ENCODE measurements at places on chromosomes 5 and 9. TPM values are rescaled to one million over a fixed set of nuclear protein-coding genes. Genes with fewer than 3 reads are reported as not detected.

- H3K36me3 ChIP-seq = no peaks in the 10 kb centered on the region
- H3K27ac ChIP-seq = no peak overlapping the region
- H3K4me3 ChIP-seq = no peak overlapping the region
- H3K4me1 ChIP-seq = peaks cover 9% of the 10 kb centered on the region
- no peak for DNase-seq
- H3K27me3 ChIP-seq = no peaks in the 10 kb centered on the region
Observed at GRCh38 chr5:149572576-149573231, 8.6 kb upstream of the ARHGEF37 start.

GRCh38 chr5:65248896-65249295, 232.8 kb downstream of the ADAMTS6 start:
- DNase-seq = no peak
- no peaks in the 10 kb centered on the region for H3K36me3 ChIP-seq
- no peaks in the 10 kb centered on the region for H3K4me1 ChIP-seq
- H3K27ac ChIP-seq = no peak overlapping the region
- H3K4me3 ChIP-seq = no peak overlapping the region
- no peaks in the 10 kb centered on the region for H3K27me3 ChIP-seq

DNA sequence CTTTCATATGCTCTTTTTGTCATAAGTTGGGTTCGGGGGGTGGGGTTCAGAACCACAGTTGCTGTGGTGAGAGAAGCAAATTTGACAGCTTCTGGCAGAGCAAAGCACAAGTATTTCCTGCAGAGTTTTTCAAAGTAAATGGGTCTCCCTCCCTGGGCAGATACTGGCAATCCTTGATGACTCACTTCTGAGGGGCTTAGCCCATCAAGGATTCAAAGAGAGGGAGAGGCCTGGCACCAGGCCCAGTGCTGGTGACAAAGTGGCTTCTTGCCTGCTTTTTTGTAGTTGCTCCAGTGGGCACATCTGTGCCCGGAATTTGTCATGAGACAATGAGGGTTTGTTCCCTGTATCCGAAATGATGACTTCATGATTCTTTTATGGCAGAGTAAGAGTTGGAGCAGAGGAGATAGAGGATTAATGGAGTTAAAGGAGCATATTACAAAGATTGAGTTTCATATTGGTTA, 46.6 kb upstream of the TNC start:
- H3K36me3 ChIP-seq = no peaks in the 10 kb centered on the region
- H3K4me1 ChIP-seq = no peaks in the 10 kb centered on the region
- H3K4me3 ChIP-seq = no peak overlapping the region

The TXNDC8 gene
- total RNA-seq = not detected

The DND1 gene
- total RNA-seq = 5.0 TPM

DNA sequence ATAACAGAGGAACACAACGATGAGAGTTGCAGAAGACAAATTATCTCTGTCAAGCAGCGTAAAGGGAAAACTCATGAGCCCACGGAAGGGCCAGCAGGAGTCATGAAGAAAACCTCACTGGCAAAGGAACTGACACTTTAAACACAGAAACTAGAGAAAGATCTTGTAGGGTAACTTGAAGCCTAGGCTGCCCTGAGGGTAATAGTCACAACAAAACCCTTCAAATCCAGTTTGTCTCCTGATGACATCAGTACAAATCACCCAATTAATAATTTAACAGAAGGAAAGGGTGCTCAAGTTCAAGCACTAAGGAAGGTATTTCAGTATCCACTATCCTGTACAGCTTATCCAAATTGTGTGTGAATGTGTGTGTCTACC, 549.1 kb downstream of the MTRR start:
- H3K27ac ChIP-seq = no peak overlapping the region
- H3K27me3 ChIP-seq = no peaks in the 10 kb centered on the region
- no peaks in the 10 kb centered on the region for H3K4me1 ChIP-seq
- H3K36me3 ChIP-seq = no peaks in the 10 kb centered on the region
- no peak for DNase-seq

GRCh38 chr9:2180154-2180553, 165.0 kb downstream of the SMARCA2 start:
- H3K4me3 ChIP-seq = no peak overlapping the region
- H3K4me1 ChIP-seq = no peaks in the 10 kb centered on the region
- H3K27ac ChIP-seq = no peak overlapping the region
- H3K27me3 ChIP-seq = no peaks in the 10 kb centered on the region
- peaks cover 34% of the 10 kb centered on the region for H3K36me3 ChIP-seq

- H3K27ac ChIP-seq = no peak overlapping the region
- peak; percentile 59 for DNase-seq
- no peaks in the 10 kb centered on the region for H3K36me3 ChIP-seq
- no peak overlapping the region for H3K4me3 ChIP-seq
Observed at GRCh38 chr9:15357050-15357653, 50.1 kb upstream of the TTC39B start.

Measured in naive thymus-derived CD4-positive, alpha-beta T cell (primary cell).